Esophagus squamous epithelium (tissue), 5 donors: ENCODE measurements at places on chromosomes 12 and 14.

DNA sequence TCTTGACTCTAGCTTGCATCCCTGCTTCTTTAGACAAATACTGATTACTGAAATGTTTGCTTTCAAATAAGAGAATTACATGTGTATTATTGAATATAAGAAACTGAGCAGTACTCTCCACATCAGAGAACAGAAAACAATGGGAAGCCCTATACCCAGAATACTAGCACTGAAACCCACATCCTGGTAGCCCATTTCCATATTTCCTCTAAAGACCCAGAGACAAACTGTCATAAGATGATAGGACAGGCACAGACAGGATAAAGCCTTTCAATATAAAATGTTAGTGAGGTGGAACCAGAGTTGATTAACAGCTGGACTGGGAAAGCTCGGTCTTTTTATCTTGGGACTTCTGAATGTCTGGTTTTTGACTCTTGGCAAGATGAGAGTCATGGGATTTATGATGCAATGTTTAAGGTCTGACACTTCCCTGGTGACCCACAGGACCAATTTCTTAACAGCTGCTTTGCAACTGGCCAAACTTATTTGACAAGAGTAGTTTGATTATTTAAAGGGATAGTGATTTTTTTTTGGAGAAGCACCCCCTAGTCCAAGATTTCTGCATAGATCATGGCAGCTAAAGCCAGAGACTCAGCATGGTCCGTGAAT is 166.9 kb upstream of the ATXN7L3B start:
- no peak for DNase-seq

- DNase-seq = no peak
Observed at GRCh38 chr12:23719493-23719892, 230.0 kb downstream of the SOX5 start.

DNA sequence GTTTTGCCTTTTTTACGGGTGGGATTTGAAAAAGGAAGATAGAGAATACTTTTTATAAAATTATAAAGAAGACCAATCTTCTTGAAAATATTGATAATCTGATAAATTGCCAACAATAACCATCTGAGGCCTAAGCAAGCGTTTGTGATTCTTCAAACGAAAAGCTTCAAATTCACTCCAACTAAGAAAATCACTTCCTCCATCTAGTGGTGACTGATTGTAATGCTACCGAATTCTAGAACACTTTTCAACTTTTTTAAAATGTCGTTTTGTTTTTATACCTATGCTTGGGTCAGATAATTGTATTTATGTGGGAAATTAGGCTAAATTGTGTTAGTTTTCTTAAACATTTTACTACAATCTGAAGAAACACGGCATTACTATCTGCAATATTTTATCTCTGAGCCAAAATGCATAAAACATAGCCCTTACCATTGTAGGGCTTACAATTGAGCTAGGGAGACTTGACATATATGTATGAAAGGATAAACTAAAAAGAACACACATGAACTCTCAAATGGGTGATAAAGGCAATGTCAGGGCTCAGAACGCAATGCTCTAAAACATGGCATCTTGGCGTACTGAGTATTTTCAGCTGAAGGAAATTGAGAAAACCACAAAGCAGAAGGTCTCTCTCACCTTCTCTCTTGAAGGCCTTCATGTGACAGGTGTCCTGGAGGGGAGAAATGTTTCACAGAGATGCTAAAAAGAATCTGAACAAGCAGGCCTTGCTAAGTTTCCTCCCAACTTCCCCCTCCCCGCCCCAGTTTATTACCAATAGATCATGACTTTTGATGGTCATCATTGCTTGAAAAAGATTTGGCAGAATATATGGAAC is 36.8 kb upstream of the G2E3 start:
- DNase-seq = no peak

- no peak for DNase-seq
Observed at GRCh38 chr14:53619691-53620231, 336.9 kb downstream of the BMP4 start.

GRCh38 chr12:27780612-27781408 is 774 bp upstream of the MANSC4 start:
- no peak for DNase-seq

DNA sequence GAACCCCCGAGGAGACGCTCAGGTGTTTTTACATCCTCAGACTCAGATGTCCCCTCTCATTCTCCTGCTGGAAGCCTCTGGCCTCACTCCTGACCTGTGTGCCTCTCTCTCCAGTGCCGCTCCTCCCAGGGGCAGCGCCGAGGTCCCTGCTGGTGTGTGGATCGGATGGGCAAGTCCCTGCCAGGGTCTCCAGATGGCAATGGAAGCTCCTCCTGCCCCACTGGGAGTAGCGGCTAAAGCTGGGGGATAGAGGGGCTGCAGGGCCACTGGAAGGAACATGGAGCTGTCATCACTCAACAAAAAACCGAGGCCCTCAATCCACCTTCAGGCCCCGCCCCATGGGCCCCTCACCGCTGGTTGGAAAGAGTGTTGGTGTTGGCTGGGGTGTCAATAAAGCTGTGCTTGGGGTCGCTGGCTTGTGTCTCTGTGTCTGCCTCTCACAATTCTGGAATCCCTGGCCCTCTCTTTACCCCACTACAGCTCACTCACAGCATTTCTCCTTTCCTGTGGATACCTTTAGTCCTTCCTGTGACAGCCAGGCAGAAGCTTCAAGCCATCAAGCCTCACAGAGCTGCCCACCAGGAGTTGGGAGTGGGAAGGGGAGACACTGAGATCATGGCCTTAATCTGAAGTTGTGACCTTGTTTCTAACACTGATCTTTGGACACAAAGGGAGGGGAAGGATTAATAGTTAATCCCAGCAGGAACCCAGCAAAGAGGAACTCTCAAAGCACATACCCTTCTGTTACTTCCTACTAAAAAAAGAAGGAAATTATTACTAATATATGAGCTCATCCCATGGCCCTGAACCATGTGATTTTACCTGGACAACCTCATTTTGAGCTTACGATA is 1.1 kb upstream of the SOAT2 start:
- DNase-seq = no peak

GRCh38 chr14:74109369-74109768 is 24.6 kb downstream of the LIN52 start:
- DNase-seq = no peak

DNA sequence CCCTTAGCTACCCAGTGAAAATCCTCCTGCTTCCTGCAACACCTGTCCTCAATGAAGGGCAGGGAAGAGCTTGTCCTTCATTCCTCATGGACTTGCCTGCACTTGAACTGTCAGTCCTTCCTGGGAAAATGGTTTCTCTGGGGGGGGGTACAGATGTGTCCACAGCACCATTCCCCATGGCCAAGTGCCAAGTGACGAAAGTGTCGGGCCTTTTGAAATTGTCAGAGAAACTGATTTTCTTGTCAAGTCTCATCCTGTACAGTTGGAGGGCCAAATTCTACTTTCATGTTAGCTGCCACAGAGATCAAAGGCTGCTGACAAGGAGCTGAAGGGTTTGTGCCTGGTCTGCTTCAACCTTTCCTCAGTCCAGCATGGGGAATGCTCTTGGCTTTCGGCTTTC is 179.5 kb upstream of the PARP11 start:
- no peak for DNase-seq

GRCh38 chr12:9032202-9032964 is 43.0 kb downstream of the KLRG1 start:
- DNase-seq = no peak

- no peak for DNase-seq
Observed at GRCh38 chr12:119802472-119802871, 74.6 kb downstream of the CIT start.

GRCh38 chr12:110354172-110354780 is 49.2 kb downstream of the ANAPC7 start:
- DNase-seq = no peak

- DNase-seq = no peak
Observed at GRCh38 chr12:70227911-70228310, 15.3 kb upstream of the CNOT2 start.

GRCh38 chr12:54611715-54612149 is 23.0 kb downstream of the LACRT start:
- no peak for DNase-seq

DNA sequence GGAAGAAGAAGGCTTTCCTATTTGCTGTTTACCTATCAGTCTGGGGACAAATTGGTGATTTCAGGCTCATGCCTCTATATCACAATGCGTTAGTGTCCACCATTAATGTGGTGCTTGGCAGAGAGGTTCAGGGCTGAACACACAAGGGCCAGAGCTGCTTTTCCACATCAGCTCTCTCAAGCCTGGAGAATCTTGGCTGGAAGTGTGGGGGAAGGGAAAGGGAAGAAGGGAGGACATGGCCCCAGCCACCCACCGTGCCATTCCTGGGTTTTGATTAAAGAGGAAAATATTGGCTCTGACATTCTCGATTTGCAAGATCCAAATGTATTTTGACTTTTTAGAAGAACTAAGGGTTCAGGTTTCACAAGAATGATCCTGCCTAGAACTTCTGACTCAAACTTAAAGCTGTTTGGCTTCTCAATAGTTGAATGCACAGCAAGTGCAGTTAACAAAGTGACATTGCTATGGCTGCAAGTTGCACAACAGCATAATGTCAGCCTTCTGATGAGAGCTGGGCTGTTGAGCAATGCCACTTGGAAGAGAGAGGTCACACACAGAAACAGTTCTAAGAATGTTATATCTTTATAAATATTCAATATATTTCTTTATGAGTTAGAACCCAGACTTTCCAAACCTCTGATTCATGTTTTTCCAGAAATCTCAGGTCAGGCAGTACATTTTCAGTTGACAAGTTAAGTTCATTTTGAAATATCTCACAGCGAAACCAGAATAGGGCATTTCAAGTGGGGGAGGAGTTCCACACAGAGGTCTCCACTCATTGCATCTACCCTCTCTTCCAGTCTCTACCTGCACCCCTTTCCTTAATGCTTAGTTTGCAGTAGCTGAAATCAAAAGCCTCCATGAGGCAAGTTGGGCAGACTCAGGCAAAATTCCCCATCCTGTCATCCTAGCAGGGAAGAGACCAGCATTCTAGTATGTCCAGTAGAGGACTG is 25.3 kb downstream of the IGF1 start:
- no peak for DNase-seq

DNA sequence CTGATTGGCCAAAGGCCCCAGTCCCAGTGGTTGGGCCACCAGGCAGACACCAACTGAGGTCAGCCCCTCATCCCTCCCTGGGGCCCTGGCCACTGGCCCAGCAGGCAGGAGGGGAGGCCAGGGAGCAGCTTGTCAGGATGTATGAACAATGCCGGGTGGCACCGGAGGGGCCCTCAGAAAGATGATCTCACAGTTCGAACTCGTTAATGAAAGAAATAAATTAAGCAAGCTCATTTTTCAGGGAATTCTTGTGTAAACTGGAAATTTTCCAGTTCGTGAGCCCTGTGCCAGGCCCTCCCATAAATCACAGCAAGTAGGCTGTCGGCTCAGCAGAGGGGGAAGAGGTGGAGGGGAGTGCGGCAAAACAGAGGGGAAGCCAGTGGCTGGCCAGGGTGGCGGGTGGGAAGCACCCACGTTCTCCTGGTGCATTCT is 177.0 kb upstream of the VASH1 start:
- DNase-seq = no peak

- no peak for DNase-seq
Observed at GRCh38 chr12:28409892-28410291, 219.6 kb downstream of the CCDC91 start.

GRCh38 chr12:32365473-32366064 is 33.8 kb upstream of the FGD4 start:
- DNase-seq = no peak

DNA sequence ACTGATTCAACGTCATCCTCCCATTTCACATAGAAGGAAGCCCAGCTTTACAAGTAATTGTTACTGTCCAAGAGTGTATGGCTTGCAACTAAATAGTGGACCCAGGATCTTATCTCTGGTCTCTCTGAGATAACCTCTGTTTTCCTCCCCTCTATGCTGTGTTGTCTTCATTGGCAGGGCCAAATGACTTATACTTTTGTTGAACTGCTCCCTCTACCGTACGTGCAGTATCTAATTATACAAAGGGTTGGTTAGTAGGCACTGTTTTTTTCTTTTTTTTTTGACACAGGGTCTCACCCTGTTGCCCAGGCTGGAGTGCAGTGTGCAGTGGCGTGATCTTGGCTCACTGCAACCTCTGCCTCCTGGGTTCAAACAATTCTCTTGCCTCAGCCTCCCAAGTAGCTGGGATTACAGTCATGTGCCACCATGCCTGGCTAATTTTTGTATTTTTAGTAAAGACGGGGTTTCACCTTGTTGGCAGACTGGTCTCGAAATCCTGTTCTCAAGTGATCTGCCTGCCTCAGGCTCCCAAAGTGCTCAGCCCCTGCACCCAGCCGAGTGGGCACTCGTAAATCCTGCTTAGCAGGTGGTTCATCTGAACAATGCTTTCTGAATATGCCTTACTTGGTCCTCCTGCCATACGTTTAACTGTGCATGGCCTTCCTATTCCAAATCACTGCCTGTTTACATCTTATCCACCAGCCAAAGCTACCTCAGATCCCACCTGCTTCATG is 162.1 kb downstream of the ADCK1 start:
- DNase-seq = no peak

DNA sequence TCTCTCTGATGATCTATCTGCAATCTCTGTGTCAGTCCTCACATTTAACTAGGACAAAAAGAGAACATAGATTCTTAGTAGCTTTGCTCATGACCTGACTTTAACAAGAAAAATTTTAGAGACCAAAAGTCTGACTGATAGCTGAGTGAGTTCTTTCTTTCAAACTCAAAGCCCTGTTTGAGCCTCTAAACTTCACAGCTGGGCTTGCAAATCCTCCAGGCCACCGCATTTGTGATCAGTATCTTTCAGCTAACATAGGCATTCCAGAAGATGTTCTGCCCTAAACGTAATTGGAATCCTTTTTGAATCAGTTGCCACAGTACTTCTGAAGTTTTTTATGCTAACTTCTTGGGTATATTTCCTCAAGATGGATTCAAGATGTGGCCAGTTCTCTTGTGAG is 459.0 kb downstream of the DPF3 start:
- no peak for DNase-seq

GRCh38 chr14:24054646-24055045 is 2.8 kb downstream of the CARMIL3 start:
- DNase-seq = no peak

GRCh38 chr12:57171668-57172067 is 24.2 kb upstream of the LRP1-AS start:
- DNase-seq = no peak

- peak; percentile 56 for DNase-seq
Observed at GRCh38 chr12:94262228-94263010, 114.0 kb downstream of the PLXNC1 start.

DNA sequence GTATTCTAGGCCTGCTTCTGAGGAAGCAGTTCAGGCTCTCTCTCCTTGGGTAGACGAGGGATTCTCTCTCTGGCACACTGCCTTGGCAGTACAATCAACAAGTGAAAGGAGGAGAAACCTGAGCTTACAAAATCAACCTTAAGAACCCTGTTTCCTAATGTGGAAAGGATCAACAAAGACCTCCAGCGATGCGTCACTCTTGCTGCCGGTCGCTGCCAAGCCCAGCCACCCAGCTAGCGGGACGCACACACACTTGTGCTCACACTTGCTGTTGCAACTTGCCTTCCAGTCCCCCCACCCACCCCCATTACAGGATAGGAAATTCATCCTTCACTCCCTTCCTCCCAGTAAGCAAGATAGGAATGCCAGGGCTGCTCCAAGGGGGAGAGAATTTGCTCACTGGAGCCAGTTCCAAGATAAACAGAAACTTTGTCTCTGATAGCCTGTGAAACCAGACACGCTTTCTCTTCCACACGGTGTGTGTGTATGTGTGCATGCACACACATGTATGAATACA is 144.3 kb downstream of the BCL11B start:
- DNase-seq = no peak

- no peak for DNase-seq
Observed at GRCh38 chr12:51951843-51952722, 584 bp downstream of the ACVR1B start.
